ENCODE measurements at places on chromosomes 3 and 15.

- no peak for DNase-seq
These were observed 37.7 kb downstream of the ZIC4 start for GRCh38 chr3:147368561-147369221.

DNA sequence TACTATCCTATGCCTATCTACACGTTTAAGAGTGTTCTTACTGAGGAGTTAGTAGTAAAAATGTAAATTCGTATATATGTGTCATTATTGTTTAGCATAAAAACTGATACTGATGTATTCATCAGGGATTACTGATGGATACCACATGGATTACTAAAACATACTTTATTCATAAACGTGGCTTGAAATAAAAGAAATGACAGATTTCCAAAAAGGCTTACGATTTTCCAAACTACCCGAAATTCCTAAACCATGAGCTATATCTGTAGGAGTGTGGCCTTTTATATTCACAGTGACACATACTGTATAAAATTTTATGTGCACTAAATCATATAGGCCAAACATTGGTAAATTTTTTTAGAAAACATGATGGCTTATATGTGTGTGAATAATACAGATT lies 6.9 kb downstream of the TSC22D2 start:
- no peak for DNase-seq

DNA sequence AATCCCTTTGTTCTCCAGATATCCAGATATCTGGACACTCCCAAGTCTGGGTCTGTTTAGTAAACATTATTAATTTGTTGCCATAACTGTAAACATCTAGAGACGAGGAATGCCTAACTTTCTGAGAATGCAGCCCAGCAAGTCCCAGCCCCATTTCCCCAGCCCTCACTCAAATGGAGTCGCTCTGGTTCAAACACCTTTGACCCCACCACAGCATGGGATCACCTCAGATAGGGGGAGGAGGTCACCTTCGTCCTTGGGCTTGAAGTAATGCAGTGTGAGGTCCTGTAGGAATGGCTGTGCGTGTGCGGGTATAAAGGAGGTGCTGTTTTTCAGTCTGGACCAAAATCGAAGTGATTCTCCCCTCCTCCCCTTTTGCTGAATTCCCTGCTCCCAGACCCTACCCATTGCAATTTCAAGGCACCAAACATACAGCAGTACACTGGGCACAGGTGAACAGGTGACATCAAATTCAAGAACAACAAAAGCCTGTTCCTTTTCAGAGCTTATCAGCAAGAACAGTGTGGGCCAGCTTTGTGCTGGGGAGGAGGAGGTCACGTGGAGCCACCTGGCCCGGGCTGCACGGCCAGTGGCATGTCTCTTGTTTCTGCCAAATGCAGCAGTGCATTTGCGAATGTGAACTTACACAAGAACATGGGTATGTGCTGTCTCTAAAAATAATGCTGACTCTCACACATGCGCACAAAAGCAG lies 57.5 kb upstream of the TRPM1 start:
- no peak for DNase-seq

DNA sequence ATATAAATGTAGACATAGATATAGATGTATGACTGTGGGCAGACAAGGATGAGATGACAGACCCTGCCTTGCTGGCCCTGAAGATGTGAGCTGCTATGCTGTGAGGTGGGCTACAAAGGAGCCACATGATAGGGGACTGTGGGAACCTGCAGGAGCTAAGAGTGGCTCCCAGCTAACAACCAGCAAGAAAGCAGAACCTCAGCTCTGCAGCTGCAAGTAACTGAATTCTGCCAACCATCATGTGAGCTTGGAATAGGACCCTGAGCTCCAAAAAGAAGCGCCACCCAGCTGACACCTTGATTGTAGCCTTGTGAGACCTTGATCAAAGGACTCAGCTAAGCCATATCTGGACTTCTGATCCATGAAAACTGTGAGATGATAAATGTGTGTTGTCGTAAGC lies 123.3 kb upstream of the GRM7 start:
- no peak for DNase-seq

GRCh38 chr3:171494457-171495109 lies 34.4 kb upstream of the TNIK start:
- DNase-seq, result no peak

DNA sequence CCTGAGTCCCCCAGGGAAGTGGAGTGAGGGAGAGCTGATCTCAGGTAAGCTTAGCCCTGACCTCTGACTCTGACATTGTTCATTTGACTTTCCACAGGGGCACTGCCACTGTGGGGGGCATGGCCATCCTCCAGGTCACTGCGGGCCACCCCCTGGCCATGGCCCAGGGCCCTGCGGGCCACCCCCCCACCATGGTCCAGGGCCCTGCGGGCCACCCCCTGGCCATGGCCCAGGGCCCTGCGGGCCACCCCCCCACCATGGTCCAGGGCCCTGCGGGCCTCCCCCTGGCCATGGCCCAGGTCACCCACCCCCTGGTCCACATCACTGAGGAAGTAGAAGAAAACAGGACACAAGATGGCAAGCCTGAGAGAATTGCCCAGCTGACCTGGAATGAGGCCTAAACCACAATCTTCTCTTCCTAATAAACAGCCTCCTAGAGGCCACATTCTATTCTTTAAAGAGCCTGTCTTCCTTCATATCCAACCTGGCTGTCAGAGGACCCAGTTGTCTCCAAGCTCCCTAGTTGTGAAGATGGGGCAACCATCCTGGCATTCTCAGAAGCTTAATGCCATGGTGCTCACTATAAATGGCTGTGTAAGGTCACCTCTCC lies 1.9 kb upstream of the DISP2 start:
- no peak for DNase-seq
